Kasumi-1 (cell line): ENCODE measurements at places on chromosomes 4 and X.

GRCh38 chr4:7852568-7853185 lies 87.0 kb downstream of the AFAP1 start:
- no peak for DNase-seq

GRCh38 chr4:65971686-65972085 lies 301.4 kb upstream of the EPHA5 start:
- DNase-seq = no peak

- no peak for DNase-seq
Measured at GRCh38 chrX:106894978-106895452, 8.1 kb downstream of the RIPPLY1 start.

- no peak for DNase-seq
Measured at GRCh38 chrX:138709886-138710791, 1.4 kb downstream of the FGF13 start.

GRCh38 chr4:26151615-26152014 lies 169.2 kb upstream of the RBPJ start:
- DNase-seq = no peak

DNA sequence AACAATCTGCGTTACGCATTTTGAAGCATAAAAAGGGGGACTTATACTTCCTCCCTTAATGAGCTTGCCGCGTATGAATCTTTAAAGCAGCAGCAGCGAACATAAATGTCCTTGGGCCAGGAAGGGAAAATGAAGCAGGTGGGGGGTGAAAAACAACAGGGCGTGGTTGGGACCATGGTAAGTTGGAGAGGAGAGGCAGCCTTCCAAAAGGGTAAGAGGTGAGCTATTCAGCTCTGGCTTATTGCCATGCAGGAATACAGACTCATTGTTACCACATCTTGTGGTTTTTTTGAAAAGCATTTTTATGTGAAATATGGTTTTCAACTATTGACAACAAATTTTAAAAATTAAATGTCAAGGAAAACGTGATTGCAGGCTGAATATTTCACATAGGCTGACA lies 710.7 kb upstream of the FAM241A start:
- DNase-seq = no peak

GRCh38 chrX:130680164-130681035 lies 222.6 kb downstream of the ENOX2 start:
- DNase-seq = no peak

GRCh38 chr4:157423526-157424020 lies 203.0 kb downstream of the GRIA2 start:
- DNase-seq = no peak

GRCh38 chr4:84177831-84178542 lies 321.1 kb downstream of the NKX6-1 start:
- no peak for DNase-seq

DNA sequence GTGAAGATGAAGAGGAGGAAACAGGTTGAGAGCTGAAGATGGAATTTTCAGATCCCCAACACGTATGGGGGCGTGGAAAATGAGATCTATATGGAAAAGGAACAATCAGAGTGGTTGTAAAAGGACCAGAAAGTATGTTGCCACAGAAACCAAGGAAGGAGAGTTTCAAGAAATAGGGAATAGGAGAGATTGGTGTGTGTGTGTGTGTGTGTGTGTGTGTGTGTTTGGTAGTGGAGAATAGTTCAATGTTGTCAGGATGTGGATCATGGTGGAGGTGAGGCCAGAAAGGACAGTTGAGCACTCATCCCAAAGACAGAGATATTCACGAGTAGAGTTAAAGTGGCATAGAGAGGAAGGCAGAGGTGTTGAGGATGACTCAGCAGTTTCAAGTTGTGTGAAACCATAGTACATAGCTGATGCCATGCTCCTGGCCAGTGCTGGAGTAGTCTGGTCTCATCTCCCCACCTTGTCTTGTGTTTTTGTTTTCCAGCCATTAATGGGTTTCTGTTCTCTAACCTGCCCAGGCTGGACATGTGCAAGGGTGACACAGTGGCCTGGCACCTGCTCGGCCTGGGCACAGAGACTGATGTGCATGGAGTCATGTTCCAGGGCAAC lies 36.1 kb downstream of the HEPH start:
- DNase-seq = no peak

GRCh38 chr4:88280228-88280795 lies 4.0 kb downstream of the PPM1K start:
- no peak for DNase-seq

GRCh38 chr4:81802285-81802846 lies 330.7 kb upstream of the RASGEF1B start:
- no peak for DNase-seq

GRCh38 chr4:56289934-56290333 lies 97.4 kb downstream of the AASDH start:
- DNase-seq = no peak

GRCh38 chr4:186619088-186619487 lies 63.7 kb upstream of the MTNR1A start:
- DNase-seq = no peak

DNA sequence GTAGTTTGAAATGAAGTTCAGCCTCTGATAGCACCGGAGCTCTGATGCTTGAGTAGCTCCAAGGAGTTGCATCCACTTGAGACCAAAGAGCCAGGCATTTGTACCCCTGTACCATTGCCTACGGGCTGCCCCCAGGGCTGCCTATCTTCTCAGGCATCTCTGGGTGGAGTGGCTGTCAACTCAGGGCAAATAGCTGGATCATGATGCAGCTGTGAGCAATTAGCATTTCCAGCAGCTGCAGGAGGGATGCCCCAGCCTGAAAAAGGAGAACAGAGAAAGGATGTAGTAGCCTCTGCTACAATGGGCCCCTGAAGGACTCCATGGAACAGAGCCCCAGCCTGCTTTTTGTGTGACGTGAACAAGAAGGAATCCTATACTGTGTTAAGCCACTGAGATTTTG lies 492.6 kb downstream of the BCOR start:
- no peak for DNase-seq

DNA sequence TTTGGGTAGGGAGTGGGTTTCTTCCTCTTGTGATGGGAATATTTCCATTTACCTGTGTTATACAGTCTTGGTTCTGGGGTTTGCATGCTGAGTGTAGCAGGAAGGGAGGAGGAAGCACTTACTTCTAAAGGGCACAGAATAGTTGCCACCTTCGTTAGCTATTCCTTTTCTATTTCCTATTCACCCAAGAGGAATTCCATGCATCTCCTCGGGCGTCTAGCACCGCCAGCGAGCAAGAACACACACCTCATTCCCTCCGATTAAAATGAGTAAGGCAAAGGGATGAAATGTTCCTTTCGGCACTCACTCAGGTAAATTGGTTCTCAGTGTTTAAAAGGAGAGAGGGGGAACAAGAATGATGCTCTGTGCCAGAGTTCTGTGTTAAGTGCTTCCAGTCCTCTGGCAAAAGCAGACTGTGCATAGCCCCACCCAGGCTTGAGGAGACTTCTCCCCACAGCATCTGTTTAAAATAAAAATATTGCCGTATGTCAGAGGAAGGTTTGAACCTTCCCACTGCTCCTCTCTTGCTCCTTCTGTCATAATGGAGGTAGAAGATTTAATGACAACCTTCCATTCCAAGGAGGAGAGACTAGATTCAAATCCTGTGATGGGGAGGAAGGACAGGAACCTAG lies 351.4 kb downstream of the PTTG2 start:
- no peak for DNase-seq

DNA sequence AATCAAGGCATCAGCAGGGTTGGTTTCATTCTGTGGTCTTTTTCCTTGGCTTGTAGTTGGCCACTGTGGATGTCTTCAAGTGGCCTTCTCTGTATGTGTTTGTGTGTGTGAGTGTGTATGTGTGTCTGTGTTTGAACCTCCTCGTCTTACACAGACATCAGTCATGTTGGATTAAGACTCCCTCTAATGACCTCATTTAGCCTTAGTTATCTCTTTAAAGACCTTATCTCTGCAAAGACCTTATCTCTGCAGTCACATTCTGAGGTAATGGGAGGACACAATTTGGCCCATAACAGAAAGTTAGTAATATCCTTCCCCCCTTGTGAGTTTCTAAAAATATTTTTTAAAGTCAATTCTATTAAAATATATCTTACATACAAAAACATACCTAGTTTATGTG lies 126.7 kb downstream of the EMCN start:
- DNase-seq = no peak

DNA sequence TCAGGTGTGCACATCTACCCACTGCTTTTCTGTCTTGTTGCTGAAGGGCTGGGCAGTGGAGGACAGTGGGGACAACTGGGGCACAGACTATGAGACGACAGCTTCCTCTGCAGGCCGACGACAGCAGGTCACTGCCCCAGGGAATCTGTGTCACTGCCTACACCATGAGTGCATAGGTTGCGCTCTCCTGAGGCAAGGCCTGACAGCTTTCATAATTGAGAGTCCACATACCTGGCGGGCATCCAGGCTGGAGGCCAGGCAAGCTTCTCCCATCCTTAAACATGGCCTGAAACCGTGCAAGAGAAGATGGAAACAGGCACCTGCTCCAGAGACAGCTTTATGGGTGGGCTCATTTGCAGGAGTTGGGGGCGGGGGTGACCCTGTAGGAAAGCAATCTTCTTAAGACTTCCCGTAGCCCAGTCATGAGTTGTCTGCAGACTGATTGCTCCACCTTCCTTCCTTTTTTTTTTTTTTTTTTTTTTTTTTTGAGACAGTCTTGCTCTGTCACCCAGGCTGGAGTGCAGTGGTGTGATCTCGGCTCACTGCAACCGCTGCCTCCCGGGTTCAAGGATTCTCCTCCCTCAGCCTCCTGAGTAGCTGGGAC lies 2.9 kb downstream of the ANOS1 start:
- DNase-seq = peak; percentile 34

DNA sequence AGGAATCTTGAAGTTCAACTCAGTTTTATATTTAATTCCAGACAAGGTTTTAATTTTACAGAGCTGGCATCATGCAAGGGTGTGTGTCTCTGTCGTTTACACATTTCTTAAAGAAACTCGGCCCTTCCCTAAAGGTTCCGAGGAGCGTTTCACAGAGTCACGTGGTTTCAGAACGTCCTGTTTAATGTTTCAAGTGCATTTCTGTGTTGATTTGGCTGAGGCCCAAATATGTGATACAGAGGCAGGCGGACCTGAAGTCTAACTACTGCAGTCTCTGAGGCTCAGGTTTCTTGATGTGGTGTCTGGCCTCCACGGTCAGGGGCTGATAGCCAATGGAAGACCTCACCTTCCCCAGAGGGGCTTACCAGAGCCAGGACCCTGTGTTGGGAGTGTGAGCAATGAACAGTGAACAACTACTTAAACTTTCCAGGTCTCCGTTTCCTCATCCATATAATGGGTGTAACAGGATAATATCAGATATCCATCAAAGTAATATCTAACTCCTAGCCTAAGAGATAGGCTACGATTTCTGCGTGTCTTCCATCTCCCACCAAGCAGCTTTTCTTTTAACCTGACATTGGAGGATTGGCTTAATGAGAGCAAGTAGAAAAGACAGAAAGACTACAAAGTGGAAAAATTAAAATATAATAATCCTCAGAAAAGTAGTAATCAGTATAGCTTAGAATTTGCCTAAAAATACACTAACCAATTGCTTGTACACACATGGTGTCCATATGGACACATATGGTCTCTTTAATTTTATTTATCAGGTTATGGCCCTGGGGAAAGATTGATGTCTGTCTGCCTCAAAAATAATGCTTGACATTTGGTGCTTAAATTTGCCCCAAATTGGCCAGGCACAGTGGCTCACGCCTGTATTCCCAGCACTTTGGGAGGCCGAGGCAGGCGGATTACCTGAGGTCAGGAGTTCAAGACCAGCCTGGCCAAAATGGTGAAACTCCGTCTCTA lies 50.0 kb upstream of the TRIM2 start:
- peak; percentile 20 for DNase-seq

DNA sequence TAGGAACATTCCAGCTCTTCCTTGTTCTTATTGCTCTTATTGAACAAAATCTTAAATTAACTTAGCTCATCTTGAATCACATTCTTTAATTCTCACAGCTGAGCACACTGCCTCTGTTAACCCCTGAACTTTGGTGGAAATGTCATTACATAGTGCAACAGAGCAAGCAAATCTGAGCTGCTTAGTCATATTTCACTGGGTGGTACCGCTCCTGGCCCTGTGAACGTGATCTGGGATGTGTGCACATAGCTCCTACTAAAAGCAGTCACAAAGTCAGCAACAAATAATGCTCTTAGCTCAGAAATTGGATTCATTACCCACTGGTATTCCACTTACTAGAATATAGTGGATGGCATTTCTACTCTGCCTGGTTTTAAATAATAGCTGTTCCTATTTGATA lies 27.9 kb downstream of the ARHGEF6 start:
- no peak for DNase-seq

DNA sequence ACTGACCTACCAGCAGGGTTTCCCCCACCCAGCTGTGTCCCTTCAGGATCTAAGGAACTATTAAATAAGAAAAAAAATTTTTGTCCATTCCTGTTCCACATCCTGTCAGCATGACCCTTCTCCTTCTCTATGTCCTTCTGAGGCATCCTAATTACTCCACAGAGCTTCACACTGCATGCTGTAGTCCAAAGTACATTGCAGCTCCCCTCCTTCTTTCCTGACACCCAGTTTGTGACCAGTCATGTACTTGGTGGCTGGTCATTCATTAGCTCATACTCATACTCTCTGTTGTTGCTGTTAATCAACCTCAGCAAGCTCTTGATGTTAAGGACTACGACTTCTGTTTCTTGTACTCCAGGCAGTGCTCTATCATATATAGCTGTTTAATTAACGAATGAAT lies 2.4 kb upstream of the EGF start:
- DNase-seq = no peak

DNA sequence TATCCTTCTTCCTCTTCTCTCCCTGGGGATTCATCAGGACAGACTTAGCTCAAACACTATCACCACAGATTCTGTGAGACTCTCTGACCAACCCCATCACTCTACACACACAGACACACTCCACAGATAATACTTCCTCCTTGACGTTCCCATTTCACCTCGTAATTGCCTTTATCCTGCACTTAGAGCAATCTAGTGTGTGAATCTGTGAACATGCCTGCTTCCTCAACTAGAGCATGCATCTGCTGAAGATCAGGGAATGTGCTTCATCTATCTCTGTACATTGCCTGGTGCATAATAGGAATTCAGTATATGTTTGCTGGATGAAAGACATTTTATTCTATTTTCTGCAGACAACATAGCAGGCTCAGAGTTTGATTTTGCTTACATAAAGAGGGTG lies 25.1 kb upstream of the HS6ST2 start:
- DNase-seq = no peak

DNA sequence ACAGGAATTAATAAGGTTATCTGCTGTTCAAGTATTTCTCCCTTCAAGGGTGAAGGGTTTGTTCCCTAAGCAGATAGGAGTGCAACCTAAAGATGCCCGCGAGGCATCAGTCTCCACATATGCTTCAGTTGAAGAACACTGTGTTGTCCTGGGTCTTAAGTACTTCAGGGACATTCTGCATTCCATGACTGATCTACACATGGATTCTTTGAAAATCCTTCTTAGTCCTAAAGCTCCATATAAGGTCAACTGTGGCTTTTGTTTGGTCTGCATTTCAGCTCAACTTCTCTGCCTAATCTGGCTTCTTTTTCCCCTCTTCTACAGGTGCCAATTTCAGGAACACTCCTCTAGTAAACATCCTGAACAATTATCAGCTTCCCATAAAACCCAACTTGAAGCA lies 21.8 kb upstream of the CTSO start:
- DNase-seq = no peak

GRCh38 chr4:181951265-181951664 lies 291.9 kb upstream of the TENM3 start:
- DNase-seq = no peak
